ENCODE measurements at places on chromosomes 1 and 21.

- DNase-seq, result no peak
These were observed 172.2 kb upstream of the L1TD1 start for GRCh38 chr1:62022382-62022983.

DNA sequence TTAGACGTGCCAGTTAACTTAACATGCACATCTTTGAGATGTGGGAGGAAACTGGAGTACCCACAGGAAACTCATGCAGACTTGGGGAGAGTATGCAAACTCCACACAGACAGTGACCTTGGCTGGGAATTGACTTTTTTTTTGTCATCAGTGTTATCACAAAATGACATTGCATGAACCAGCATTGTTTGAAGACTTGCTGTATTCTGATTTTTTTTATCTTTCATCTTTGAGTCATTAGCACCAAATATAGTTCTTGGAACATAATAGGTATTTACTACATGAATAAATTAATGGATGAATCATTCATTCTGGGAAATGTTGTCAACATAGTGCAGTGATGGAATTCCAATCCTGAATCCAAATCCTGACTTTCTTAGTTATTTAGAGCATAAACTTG is 77.0 kb downstream of the ATF6 start:
- DNase-seq, result no peak

GRCh38 chr1:1917304-1917976 is 1.6 kb downstream of the TMEM52 start:
- DNase-seq, result no peak

GRCh38 chr1:221166559-221167318 is 287.5 kb downstream of the HLX start:
- DNase-seq, result no peak

- no peak for DNase-seq
These were observed 43.4 kb downstream of the FHAD1 start for GRCh38 chr1:15290382-15290781.

GRCh38 chr1:151867765-151868411 is 14.4 kb upstream of the THEM5 start:
- no peak for DNase-seq

- DNase-seq, result no peak
These were observed 32.1 kb downstream of the NAV1 start for GRCh38 chr1:201570886-201571624.

DNA sequence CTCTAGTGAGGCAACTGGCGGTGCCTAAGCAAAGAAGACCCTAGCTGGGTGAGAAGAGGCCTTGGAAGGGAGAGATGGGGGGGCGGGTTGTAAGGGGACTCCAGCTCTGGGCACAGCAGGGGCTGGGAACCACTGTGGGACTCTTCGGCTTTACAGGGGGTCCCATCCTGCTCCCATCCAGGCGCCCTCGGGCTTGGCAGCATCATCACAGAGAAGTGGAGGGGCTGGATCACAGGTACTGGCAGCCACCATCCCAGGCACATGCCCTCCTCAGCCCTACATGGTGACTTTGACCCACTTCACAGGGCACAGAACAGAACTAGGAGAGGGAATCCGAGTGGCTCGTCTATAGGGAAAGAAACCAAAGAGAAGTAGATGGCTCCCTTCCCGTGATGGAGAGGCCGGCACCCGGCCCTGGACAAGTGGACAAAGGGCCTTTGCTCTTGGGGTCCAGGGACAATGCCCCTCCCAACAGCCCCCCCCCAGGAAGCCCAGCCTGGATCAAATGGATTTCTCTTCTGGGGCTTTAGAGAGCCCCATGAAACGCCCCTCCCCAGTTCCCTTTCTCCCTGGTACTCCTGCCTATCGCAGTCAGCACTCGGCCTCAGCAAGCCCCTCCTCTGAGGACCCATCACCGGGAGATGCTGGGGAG is 54.0 kb upstream of the ECE1 start:
- no peak for DNase-seq

GRCh38 chr1:177686933-177687332 is 282.9 kb downstream of the SEC16B start:
- DNase-seq, result no peak

- no peak for DNase-seq
These were observed 66.1 kb downstream of the CYYR1 start for GRCh38 chr21:26506956-26507355.

GRCh38 chr1:52669696-52670095 is 28.5 kb downstream of the COA7 start:
- DNase-seq, result no peak

DNA sequence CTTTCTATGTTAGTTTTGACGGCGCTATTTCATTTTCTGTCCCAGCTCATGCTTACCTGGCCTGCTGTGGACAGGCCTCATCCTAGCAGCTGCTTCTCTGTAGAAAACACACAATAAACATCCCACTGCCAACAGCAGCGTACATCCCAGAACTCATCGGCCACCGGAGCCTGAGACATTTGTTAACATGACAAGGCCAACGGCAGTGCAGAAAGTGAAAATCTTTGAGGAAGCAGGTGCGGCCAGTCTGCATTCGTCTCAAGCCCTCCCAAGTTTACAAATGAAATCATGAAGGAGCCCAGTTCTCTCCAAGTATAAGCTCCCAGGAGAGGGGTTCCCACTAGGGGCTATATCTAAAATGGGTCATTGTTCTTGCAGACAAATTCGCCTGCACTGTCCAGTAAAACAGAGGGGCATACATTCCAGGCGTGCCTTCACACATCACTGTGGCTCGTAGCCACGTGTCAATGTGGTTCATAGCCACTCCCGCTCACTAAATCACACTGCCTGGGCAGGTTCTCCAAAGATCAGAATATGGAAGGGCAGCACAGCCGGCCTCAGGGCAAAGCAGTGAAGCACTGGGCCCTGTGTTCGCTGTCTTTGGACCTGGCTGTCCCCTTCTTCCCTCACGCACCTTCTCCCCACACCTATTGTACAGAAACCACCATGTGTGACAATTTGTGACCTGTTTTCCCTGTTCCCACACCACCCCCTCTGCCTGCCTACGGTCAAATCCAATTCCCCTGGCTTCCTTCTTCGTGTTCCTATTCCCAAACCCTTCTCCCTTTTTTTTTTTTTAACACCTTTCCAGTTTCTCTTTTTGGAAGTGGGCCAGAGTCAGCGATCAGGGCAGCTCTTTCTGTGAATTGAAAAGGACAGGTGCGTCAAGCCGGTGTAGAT is 27.0 kb upstream of the ABCG1 start:
- no peak for DNase-seq

DNA sequence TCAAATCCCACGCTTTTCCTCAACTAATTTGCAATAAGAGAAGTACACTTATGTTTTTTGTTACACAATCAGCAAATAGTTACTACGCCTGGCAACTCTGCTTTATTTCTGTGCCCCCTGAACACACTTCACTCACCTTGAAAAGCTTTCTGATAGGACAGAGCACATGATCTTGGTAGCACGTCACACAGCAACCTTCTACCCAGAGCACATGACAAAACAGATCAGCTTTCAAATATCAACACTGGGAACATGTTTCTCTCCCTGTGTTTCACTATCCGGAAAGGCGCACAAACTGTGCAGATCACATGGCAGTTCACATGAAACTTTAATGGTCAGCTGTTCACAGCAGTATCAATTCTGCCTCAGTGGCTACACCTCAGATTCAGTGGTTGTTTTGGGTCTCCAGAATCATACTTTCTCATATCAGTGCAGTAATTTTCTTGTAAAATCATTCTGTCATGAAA is 2.2 kb downstream of the SLC19A2 start:
- no peak for DNase-seq

- DNase-seq, result no peak
These were observed 41.0 kb downstream of the ITPKB start for GRCh38 chr1:226697929-226698544.
